Activated gamma-delta T cell treated with anti-CD3 and anti-CD28 coated beads, Interleukin-2, amount 50 U/mL, for 16 hours (primary cell): ENCODE measurements at places on chromosomes 12 and 14.

- no peak for DNase-seq
Observed at GRCh38 chr12:94299846-94300245, 151.5 kb downstream of the PLXNC1 start.

- peak; percentile 40 for DNase-seq
Observed at GRCh38 chr12:121443193-121443870, 43.4 kb downstream of the RNF34 start.

GRCh38 chr14:61730756-61731373 is 31.4 kb upstream of the SNAPC1 start:
- no peak for DNase-seq

GRCh38 chr14:96160913-96161310 is 43.7 kb upstream of the BDKRB2 start:
- DNase-seq: no peak
